Tibial nerve (tissue), 4 donors: ENCODE measurements at places on chromosomes 2 and 18. TPM values are rescaled to one million over a fixed set of nuclear protein-coding genes. Genes with fewer than 3 reads are reported as not detected.

Gene LTBP1
- total RNA-seq: 89.8 TPM

DNA sequence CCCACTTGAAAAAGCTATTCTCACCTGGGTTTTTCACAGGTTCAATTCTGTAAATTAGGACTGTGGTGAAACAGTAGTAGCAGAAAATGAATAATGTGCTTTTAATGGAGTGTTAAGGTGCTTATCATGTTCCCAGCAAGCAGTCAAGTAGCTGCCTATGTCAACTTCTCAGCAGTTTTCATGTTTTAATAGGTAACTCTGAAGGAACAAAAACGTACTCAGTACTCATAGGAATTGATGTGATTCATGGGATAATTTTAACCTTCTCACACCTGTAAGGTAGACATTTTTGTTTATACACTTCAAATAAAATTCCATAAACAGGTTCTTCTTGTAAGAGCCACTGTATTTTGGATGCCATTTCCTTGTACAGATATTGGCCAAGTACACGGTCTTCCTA is 801.6 kb downstream of the MBD2 start:
- DNase-seq: no peak

DNA sequence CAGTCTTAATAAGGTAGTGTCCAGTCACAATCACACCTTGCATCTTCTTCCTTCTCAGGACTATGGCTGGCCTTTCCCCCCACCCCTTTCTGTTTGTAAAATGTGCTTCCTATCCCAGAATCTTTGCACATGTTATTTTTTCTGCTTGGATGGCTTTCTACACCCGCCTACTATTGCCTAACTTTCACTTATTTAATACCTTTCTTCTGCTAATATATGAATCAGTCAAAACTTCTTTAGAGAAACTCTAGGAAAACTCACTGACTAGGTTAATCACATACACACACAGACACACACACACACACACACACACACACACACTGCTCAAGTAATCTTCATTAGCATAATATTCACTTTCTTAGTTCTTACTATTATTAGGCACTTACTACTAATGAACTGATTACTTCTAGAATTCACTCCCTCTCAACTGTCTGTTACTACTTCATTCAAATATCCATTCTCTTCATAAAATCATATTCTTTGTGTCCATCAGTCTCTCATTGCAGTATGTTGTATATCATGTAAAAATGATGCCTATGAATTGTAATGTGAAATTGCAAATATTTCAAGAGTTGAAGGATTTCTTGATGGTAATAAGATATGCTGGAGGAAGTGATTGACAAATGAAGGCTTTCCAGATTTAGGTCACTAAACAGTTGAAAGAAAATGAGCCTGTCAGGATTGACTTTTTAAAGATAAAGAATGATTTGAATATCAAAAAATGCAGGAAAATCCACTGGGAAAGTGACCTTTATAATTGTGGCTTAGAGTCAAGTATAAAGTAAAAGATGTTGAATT is 51.2 kb downstream of the CLIP4 start:
- DNase-seq: no peak

Gene SRD5A2
- not detected for total RNA-seq

GRCh38 chr18:79983793-79984192 is 4.6 kb downstream of the TXNL4A start:
- no peak for DNase-seq

Gene CXCR1
- total RNA-seq: not detected

- no peak for DNase-seq
These were observed 28.6 kb upstream of the AP1S3 start for GRCh38 chr2:223865907-223866508.

GRCh38 chr2:158228943-158229508 is 127.3 kb downstream of the UPP2 start:
- DNase-seq: no peak

- DNase-seq: no peak
These were observed 224.8 kb upstream of the ID2 start for GRCh38 chr2:8457092-8457481.

Gene CYS1
- 11.4 TPM for total RNA-seq

GRCh38 chr2:62036761-62037250 is 131.3 kb downstream of the COMMD1 start:
- no peak for DNase-seq

- DNase-seq: no peak
These were observed 268.2 kb downstream of the NRXN1 start for GRCh38 chr2:50763776-50764175.

- DNase-seq: no peak
These were observed 20.0 kb upstream of the FBLN7 start for GRCh38 chr2:112118148-112118547.

Gene CCBE1
- total RNA-seq: 0.30 TPM

- DNase-seq: no peak
These were observed 58.9 kb downstream of the TRPM8 start for GRCh38 chr2:233976087-233976486.

DNA sequence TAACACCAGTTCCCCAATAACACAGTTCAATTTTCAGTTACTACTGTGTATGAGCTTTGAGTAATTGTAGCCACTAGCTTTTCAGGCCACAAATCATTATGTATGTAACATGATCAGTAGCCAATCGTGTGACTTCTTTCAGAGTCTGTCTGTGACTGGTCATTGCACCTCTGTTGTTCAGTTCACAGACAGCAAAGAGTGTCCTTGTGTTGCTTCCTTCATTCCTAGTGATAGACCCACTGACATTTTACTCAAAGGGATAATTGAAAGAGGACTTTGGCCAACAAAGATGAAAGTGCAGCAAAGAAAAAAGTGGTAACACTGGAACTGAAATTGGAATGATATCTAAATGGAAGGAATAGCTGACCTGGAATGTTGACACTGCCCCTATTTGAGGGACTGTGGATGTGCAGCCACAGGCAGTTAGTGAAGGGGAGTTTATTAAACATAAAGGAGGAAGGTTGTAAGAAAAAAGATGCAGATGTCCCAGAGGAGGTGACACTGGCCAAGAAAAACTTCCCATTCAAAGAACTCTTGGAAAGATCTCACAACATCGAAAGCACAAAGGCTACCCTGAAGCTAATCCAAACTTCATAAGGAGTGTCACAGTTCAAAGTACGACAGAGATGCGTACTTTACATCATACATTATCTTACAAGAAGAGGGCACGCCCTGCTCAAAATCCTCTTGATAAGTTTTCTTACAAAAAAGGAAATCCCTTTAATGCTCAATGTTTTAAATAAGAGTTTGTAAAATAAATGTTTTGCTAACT is 19.3 kb downstream of the TTC39C start:
- no peak for DNase-seq

Gene VIL1
- not detected for total RNA-seq

GRCh38 chr2:170235860-170236679 is 58.1 kb downstream of the MYO3B start:
- no peak for DNase-seq

DNA sequence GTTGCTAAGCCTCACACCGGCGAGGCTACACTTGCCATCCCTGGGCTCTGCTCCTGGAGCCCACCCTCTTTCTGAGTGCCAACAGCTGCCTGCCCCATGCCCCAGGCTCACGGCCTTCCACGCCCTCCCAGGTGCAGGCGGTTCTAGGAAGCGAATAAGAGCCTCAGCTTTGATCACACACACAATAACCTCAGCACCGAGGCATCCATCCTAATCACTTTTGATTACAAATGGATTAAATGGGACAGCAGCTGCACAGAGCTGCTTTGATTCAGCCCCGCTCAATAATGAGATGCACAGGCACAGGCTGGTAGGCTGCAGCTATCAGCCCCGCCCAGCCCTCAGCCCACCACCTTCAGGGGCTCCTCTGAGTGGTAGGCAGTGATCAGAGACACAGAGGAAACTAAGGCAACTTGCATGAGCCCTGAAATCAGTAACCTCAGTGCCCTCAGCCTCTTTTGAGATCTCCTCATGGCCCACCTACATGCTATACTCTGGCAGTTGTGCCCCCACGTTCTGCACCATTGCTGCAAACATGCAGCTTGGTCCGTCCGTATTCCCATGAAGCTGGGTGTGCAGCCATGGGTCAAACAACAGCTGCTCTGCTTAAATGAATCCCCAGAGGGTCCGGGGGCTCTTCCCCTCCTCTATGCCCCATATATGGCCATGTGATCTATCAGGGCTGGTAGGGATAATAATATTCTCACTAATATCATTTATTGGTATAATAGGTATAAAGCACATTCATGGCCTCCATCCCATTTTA is 171.4 kb downstream of the SETBP1 start:
- no peak for DNase-seq

- no peak for DNase-seq
These were observed 4.7 kb upstream of the TEX261 start for GRCh38 chr2:70999362-70999761.

Gene LYPD6
- 7.1 TPM for total RNA-seq

GRCh38 chr2:11473659-11474433 is 7.9 kb upstream of the E2F6 start:
- DNase-seq: no peak

DNA sequence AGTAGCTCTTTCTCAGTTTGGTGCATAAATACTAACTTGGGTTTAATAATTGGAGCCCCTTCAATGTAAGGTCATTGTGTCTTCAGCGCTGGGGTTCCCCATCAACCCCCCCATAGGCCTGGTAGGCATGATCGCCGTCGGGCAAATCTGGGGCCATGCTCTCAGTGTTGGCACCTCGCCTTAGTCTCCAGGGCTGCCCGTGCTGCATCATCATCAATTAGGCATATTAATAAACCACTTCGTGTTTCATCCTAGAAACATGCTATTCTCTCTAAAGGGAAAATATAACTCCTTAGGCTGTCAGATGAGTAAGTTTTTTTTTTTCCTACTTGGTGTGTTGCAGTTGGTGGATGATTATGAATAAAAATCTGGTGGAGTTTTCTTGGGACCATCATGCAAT is 96.7 kb upstream of the IL1R2 start:
- DNase-seq: no peak

GRCh38 chr2:98487101-98487805 is 42.6 kb downstream of the INPP4A start:
- DNase-seq: no peak

DNA sequence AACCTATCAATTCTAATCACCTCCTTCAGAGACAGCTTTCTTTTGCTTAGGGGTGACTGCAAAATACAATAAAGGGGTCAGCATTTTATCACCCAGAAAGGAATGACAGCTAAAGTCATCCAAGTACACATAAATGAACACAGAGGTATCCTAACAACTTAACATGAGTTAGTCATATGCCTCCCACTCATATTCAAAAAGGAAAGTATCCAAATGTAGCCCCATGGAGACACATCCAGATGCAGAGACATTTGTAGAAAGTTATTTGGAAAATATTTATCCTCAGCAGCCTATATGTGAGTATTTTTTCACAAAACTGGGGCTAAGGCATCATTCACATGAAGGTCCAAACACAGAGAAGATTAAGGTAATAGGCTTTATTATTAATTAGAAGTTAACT is 1579.7 kb upstream of the SLC39A10 start:
- DNase-seq: no peak

DNA sequence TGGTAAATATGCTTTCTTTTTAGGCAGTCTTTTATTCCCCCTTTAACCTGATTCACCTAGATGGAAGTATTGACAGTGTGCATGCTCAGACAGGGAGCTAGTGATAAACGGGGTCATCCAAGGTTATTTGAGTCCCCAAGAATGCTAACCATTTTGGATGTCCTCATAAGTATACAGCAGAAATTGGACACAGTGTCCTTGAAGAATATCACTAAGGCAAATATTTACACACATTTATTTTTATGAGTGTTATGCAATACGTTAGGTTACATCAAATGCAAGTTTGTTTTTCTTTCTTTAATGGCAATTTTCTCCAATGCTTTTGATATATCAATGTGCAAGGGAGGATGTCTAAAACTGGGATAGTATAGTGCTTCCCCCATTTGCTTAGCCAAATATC is 23.6 kb downstream of the CNTNAP5 start:
- DNase-seq: no peak
